ENCODE measurements at places on chromosomes 7 and 10.

- DNase-seq: no peak
Measured at GRCh38 chr10:116469437-116469836, 41.8 kb downstream of the PNLIPRP3 start.

- no peak for DNase-seq
Measured at GRCh38 chr7:118734541-118734940, 510.0 kb downstream of the ANKRD7 start.

- DNase-seq: no peak
Measured at GRCh38 chr10:128979405-128979804, 487.6 kb upstream of the MGMT start.

GRCh38 chr10:119502209-119502608 is 40.3 kb downstream of the RGS10 start:
- DNase-seq: peak; percentile 75

- DNase-seq: no peak
Measured at GRCh38 chr7:70573071-70573661, 558.8 kb upstream of the GALNT17 start.

- no peak for DNase-seq
Measured at GRCh38 chr10:52145636-52146035, 168.4 kb upstream of the DKK1 start.

DNA sequence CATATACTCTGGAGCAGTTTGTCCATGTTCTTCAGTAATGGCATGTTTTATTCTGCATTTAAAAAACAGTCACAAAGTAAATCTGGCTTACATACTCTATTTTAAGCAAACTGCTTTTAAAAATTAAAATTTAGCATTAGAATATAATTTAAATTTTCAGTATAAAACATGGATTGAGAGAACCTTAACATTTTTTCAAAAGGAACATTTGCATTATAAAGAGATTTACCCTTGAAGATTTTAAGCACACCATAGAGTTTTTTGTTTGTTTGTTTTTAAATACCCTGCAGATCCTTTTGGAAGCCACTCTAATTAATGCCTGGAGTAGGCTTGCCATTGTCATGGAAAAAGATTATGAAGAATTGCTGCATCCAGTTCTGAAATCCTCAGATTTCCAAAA is 70.4 kb downstream of the ZNRF2 start:
- DNase-seq: no peak

- no peak for DNase-seq
Measured at GRCh38 chr7:150740053-150740452, 2.8 kb downstream of the GIMAP5 start.

DNA sequence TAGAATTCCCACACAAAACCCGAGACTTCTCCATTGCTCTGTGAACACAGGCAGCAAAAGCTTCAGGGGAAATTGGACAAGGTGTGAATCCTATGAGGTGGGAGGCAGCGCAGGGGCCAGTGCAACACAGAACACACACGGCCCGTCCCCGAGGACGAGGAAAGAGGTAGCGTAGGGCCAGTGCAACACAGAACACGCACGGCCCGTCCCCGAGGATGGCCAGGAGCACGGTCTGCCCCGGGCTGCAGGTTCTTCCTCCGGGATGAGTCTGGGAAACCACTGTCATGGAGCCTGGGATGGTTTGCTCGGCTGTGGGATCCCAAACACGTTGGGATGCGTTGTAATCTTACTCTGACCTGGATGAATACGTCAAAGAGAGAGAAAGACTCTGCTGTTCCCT is 432.1 kb downstream of the GLRX3 start:
- no peak for DNase-seq

Measured in activated CD4-positive, CD25-positive, alpha-beta regulatory T cell (primary cell).